ENCODE measurements at places on chromosomes 3 and 15. TPM values are rescaled to one million over a fixed set of nuclear protein-coding genes. Genes with fewer than 3 reads are reported as not detected.
A peak's percentile ranks its signal among the peaks of the same experiment; 100 is the strongest.

The CCDC9B gene
- 1.6 TPM for total RNA-seq

The PEX5L gene
- 49.6 TPM for total RNA-seq

The PPP1R14D gene
- total RNA-seq = not detected

- no peak for DNase-seq
Measured at GRCh38 chr3:139906418-139906817, 28.6 kb upstream of the CLSTN2 start.

DNA sequence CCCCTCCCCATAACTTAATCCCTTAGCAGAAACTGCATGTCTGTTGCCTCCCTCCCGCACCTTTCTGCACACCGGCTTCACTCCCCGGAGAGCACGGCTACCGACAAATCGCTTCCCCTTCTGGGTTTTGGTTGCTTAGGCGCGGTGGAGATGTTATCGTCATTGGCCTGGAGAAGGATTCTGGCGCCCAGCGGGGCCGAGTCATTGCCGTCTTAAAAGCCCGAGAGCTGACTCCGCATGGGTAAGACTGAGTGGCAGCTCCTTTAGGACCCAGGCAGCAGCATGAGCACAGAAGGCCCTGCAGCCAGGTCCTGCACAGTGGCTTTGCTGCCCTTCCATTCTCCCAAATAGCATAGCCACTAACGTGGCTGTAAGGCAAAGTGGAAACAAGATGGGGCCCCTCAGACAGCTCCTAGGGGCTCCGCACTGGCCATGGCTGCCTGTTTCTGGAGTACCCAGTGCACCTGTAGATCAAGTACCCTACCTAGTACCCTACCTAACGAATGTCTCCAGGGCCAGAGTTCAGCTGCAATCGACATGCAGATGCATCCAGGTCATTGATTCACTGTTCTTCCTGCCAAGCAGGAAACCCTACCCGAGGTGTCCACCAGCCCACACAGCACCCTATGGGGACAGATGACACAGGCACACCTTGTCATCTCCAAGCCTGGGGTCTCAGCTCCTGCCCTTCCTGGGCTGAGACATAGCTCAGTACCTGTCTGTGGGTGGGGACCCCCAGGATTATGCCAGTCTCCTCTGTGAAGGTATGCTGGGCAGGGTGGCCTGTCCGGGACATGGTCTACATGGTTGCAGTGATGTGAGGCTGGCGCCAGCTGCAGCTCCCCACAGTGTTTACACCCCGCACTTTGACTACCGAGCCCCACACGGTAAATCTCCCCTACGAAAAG is 147.6 kb downstream of the LRRK1 start:
- DNase-seq = no peak

GRCh38 chr3:144229953-144230352 is 258.3 kb downstream of the DIPK2A start:
- DNase-seq = peak; percentile 3

- DNase-seq = no peak
Measured at GRCh38 chr15:69059557-69059943, 45.1 kb downstream of the NOX5 start.

DNA sequence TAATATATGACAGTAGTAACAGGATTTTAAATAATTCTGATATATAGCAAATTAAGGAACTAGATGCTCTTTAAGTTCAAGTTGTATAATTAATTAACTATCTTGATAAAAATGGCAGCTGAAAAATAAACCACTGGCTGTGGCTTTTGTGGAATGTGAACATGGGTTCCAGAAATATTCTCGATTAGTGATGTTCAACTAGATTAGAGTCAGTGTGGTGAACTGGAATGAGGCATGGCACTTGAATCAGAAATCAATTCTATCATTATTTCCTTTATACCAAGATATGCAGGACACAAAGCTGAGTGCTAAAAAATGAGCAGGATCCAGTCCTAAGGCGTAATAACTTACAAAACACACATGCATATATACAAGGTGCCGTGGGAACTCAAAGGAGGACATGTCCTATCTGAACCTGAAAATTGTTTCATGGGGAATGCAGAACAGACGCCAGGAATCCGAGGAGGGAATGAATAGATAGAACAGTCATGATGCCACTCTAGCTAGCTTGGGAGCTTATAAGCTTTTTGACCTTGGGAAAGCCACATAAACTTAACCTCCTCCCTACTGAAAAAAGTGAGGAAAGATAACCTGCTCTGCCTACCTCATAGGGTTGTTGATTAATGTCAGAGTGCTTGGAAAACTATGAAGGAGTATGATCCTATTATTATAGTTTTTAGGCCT is 402.4 kb downstream of the PLCL2 start:
- DNase-seq = no peak

- no peak for DNase-seq
Measured at GRCh38 chr15:63759752-63760151, 74.0 kb downstream of the HERC1 start.

DNA sequence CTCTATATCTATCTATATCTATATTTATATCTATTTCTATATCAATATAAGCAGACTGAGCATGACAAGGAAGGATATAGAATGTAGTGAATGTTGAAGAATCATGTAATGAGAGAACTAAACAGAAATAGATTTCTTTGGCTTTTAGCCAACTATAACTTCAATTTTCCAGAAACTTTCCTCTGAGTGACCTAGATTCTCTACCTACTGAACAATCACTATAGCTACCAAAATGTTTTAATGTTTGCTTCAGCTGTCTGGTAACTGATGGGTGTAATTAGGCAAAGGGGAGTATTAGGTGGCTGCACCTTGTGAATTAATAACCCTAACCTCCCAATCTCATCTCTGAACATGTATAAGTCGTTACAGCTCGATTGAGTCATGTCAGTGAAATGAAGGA is 76.4 kb upstream of the ROBO1 start:
- no peak for DNase-seq

GRCh38 chr3:24191801-24192403 is 246.8 kb downstream of the NR1D2 start:
- DNase-seq = no peak

DNA sequence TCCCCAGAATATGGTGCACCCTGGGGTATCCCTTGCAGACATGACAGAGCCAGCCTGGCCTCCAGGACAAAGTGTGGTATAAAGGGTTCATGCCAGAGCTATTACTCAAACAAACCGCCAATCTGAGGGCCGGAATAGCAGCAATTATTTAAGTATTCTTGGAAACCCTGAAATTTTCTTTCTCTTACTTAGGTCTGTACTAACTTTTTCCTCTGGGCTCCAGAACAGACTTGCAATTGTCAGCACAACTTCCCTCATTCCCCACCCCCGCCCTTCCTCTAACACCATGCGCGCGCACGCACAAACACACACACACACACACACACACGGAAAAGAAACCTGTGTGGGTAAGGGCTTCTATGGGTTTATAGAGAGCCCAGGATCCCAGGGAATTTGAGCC is 56.3 kb downstream of the ISG20 start:
- DNase-seq = no peak

- DNase-seq = no peak
Measured at GRCh38 chr3:3027976-3028567, 82.1 kb downstream of the IL5RA start.

GRCh38 chr3:169984292-169984691 is 17.7 kb downstream of the SEC62 start:
- no peak for DNase-seq

GRCh38 chr15:33737687-33738601 is 230.4 kb upstream of the CHRM5 start:
- DNase-seq = peak; percentile 11

DNA sequence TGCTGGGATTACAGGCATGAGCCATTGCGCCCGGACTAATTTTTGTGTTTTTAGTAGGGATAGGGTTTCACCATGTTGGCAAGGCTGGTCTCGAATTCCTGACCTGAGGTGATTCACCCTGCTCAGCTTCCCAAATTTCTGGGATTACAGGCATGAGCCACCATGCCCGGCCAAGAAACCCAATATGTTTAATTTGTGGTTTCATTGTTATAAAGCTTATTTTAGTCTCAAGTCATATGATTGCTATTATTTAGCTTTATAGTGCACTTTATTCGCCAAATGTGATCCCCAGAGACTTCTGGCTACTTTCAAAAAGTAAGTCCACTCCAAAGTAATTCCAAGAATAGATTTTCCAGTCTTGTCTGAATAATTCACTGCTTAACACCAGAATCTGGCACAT is 19.3 kb upstream of the SLC4A7 start:
- no peak for DNase-seq

DNA sequence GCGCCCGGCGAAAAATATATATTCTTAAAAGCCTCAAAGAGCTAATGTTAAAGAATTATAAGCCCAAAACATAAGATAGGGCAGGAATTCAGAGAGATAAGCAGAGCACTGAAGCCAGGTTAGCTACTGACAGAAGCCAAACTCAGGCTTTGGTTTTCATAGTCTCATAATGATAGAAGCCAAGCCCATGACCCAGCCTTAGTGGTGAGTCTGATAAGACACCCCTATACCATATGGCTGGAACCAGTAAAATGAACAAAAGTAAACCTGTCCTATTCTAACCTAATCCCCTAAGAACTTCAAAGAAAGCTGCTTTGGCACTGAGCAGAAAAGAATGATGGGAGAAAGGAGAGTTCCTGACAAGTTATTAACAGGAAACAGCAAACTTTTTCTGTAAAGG is 25.9 kb downstream of the MYO9A start:
- DNase-seq = no peak

- no peak for DNase-seq
Measured at GRCh38 chr3:68089572-68090011, 435.2 kb upstream of the SUCLG2 start.

Measured in occipital lobe (tissue), 3 donors.